Posterior vena cava (tissue), 2 donors: ENCODE measurements at places on chromosomes 2 and 18. TPM values are rescaled to one million over a fixed set of nuclear protein-coding genes. Genes with fewer than 3 reads are reported as not detected.

Gene FZD7
- total RNA-seq = 20.9 TPM

Gene SP100
- 90.7 TPM for total RNA-seq

Gene UGT1A9
- total RNA-seq = not detected

Gene SLC40A1
- total RNA-seq = 72.0 TPM

Gene L3MBTL4
- total RNA-seq = 17.6 TPM

Gene DSG1
- total RNA-seq = not detected

Gene MATN3
- 1.2 TPM for total RNA-seq

Gene CIB4
- not detected for total RNA-seq

Gene COLEC12
- total RNA-seq = 54.9 TPM

Gene FAM110C
- total RNA-seq = 1.3 TPM

Gene TDRD15
- total RNA-seq = not detected

Gene GALNT3
- 1.6 TPM for total RNA-seq

Gene FAM210A
- total RNA-seq = 12.9 TPM

Gene REG3A
- total RNA-seq = 2.5 TPM

Gene PDE6D
- total RNA-seq = 22.0 TPM

Gene ARMC9
- total RNA-seq = 61.9 TPM

Gene ZNF532
- total RNA-seq = 83.6 TPM
